ENCODE measurements at places on chromosomes 11 and 22.

DNA sequence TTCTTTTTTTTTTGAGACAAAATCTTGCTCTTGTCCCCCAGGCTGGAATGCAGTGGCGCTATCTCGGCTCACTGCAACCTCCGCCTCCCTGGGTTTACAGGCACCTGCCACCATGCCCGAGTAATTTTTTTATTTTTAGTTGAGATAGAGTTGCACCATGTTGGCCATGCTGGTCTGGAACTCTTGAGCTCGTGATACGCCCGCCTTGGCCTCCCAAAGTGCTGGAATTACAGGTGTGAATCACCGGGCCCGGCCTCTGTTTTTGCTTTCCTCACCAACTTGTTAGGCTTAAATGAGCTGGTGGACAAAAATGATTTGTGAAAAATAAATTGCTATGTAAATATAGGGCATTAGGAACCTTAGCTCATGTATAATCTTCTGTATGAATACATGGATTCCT, 3.5 kb downstream of the MEI1 start:
- DNase-seq: no peak

- no peak for DNase-seq
Measured at GRCh38 chr22:36528341-36528740, 625 bp downstream of the EIF3D start.

DNA sequence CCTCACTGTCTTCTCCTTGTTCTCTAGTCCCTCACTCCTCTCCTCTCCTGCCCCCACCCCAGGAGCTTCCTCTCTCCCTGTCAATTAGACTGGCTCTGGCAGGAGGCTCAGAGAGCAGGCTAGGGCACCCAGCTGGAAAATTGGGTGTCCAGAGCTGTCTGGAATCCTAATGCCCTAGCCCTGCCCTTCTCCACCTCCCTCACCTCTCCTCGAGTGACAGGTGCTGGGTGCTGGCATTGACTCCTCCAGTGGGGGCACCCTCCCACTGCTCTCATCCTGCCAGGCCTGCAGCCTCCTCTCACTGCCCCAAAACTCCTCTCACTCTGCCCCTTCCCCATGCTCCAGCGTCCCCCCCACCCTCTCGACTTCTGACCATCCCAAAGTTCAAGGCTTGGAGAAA, 68.9 kb downstream of the CYTH4 start:
- no peak for DNase-seq

DNA sequence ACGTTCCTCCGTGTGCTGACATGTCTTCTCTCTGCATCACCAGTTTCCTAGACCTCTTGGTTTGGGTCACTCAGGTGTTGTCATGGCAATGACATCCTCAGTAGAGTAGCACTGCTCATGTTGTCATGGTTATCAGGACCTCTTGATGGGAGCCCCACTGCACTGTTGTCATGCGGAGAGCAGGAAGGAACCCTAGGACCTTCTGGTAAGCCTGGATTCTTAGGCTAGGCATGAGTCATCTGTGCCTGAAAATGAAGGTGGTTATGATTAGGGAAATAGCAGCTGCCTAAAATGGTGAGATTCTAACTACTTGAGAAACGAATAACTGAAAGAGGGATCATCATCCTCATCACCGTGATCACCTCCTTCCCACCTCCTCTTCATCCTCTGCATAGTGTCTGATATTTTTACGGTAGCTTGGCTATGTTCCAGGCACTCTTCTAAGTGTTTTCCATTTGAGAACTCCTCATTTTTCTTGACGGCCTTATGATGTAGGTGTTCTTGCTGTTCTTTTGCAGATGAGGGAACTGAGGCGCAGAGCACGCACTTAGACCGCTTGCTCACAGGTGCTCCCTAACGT, 858.4 kb downstream of the NTM start:
- DNase-seq: no peak

GRCh38 chr22:31537019-31537535, 40.7 kb downstream of the SFI1 start:
- DNase-seq: no peak

- no peak for DNase-seq
Measured at GRCh38 chr22:17007852-17008731, at the start of gene GAB4. GAB4 (minus strand) TSS chr22:17008222; CDS start chr22:17008114, 108 bp downstream.

GRCh38 chr11:115224551-115224950, 279.7 kb downstream of the CADM1 start:
- DNase-seq: no peak

DNA sequence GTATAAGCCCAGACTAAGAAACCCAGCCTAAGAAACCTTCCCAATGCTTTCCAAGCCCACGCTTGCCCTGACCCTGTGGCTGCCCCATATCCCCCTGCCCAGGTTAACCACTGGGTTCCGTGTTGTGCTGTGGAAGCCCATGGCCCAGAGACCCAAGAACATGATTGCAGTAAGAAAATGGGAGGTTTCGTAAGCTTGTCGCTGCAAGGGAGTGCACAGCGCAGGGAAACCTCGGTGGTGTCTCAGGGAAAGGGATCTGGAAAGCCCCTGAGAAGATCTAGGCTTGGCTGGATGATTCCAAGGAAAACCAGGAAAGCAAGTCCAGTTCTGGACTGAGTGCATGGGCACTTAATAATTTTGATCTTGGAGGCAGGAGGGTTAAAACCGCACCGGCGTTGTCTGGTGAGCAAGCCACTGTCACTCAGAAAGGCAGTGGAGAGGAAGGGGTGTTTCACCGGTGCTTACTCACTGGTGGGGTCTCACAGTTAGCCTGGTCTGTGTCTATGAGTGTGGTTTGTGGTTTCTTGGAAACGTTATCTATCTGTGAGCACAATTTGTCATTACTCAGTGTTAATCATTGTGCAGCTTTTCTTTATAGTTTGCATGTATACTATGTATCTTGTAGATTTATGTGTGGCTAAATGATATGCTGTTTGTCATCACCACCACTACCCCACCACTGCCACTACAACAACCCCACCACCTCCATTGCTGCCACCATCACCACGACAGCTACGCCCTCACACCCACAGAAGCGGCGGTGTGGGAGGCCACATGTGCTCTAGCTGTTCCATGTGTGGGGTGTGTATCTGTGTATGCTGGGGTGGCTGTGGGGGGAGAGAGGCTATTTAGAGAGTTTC, 53.3 kb upstream of the PRDM11 start:
- DNase-seq: no peak

GRCh38 chr11:19892387-19892786, 179.8 kb downstream of the NAV2 start:
- no peak for DNase-seq

DNA sequence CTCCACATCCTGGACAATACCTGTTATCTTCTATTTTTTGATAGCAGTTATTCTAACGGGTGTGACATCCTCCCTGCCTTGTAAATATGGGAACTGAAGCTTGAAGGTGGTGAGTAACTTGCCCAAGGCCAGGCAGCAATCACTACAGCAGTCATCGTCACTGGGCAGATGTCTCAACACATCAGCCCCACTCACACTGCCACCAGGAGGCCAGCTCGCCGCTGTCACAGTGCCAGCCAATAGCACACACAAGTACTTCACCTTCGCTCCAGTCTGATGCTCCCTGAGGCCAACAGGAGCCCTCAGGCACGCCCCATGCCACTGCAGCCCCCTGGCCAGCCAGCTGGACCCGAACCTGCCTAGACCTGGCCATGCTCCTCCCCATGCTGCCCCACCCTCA, 4.9 kb upstream of the TTLL1 start:
- no peak for DNase-seq

GRCh38 chr11:86719781-86720463, 47.5 kb upstream of the ME3 start:
- no peak for DNase-seq

- no peak for DNase-seq
Measured at GRCh38 chr11:15215005-15215404, 100.3 kb downstream of the INSC start.

GRCh38 chr11:119685111-119685746, 43.8 kb downstream of the NECTIN1 start:
- no peak for DNase-seq

All from occipital lobe (tissue), 3 donors.